ENCODE measurements at places on chromosomes 12 and 14. TPM values are rescaled to one million over a fixed set of nuclear protein-coding genes. Genes with fewer than 3 reads are reported as not detected.

The SELPLG gene
- 4.9 TPM for total RNA-seq

The PRR4 gene
- 1.8 TPM for total RNA-seq

The TMTC3 gene
- 6.9 TPM for total RNA-seq

The ADAM21 gene
- total RNA-seq, result 0.38 TPM

The DBX2 gene
- 0.24 TPM for total RNA-seq

The SLC17A8 gene
- not detected for total RNA-seq

The LYZ gene
- total RNA-seq, result 49.2 TPM

The LRRK2 gene
- total RNA-seq, result 8.4 TPM

The AKAP6 gene
- total RNA-seq, result 160 TPM

The TAS2R8 gene
- total RNA-seq, result not detected

The KRT8 gene
- 117 TPM for total RNA-seq

The PELI2 gene
- 3.2 TPM for total RNA-seq

The SEL1L gene
- 54.9 TPM for total RNA-seq

The NGB gene
- total RNA-seq, result not detected

The TMEM253 gene
- total RNA-seq, result 0.41 TPM

The RPL10L gene
- total RNA-seq, result not detected

The ACSM4 gene
- total RNA-seq, result not detected

The EMP1 gene
- total RNA-seq, result 129 TPM

The USP44 gene
- 1.0 TPM for total RNA-seq

The GZMB gene
- 1.8 TPM for total RNA-seq

The LMO3 gene
- 3.8 TPM for total RNA-seq

The TAC3 gene
- not detected for total RNA-seq

The DNAI7 gene
- 2.3 TPM for total RNA-seq

The CCDC175 gene
- not detected for total RNA-seq

The GLT8D2 gene
- 8.8 TPM for total RNA-seq

The ACTR10 gene
- 75.5 TPM for total RNA-seq

The CLEC4C gene
- total RNA-seq, result not detected

The ZDHHC22 gene
- total RNA-seq, result not detected

The KIF26A gene
- total RNA-seq, result 6.4 TPM

The PLEK2 gene
- total RNA-seq, result not detected

The MYF6 gene
- not detected for total RNA-seq

The MMP14 gene
- 26.0 TPM for total RNA-seq

The DPF3 gene
- total RNA-seq, result 27.3 TPM

The TAS2R10 gene
- not detected for total RNA-seq

The FAM181A gene
- total RNA-seq, result not detected
